Cortex of kidney (tissue), 1 donor: ENCODE measurements at places on chromosomes 6 and 20.

GRCh38 chr6:122653094-122653493 is 42.9 kb downstream of the PKIB start:
- no peak for DNase-seq

- no peak for DNase-seq
These were observed 400.6 kb downstream of the ESR1 start for GRCh38 chr6:152207915-152208714.

DNA sequence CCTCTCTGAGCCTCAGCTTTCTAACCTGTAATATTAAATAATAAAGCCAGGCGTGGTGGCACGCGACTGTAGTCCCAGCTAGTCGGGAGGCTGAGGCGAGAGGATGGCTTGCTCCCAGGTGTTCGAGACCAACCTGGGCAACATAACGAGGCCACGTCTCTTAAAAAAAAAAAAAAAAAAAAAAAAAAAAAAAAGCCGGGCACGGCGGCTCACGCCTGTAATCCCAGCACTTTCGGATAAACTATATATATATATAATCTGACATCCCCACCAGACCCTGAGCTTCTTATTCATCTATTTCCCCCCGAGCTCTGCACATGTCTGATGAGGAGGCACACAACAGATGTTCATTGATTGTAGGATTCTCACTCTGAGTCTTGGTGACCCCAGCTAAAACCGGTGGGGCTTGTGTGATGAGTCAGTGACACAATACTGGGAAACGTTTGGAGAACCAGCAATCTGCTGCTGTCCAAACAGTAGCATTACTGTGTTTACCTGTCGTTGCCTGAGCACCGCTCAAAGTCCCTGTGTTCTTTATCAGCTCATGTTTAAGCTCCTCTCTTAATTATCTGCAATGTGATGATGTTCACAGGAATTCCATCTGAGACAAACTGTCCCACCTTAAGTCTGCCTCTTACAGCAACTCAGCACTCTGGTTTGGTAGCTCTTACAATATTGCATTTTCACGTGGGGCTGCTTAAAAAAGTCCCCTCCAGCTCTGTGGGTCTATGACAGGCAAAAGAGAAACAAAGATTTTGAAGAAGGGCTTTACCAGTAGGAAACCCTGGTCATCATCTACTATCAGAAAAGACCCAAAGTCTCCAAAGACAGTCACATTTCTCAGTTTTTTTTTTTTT is 1.0 kb upstream of the SPATA2 start:
- DNase-seq = no peak

DNA sequence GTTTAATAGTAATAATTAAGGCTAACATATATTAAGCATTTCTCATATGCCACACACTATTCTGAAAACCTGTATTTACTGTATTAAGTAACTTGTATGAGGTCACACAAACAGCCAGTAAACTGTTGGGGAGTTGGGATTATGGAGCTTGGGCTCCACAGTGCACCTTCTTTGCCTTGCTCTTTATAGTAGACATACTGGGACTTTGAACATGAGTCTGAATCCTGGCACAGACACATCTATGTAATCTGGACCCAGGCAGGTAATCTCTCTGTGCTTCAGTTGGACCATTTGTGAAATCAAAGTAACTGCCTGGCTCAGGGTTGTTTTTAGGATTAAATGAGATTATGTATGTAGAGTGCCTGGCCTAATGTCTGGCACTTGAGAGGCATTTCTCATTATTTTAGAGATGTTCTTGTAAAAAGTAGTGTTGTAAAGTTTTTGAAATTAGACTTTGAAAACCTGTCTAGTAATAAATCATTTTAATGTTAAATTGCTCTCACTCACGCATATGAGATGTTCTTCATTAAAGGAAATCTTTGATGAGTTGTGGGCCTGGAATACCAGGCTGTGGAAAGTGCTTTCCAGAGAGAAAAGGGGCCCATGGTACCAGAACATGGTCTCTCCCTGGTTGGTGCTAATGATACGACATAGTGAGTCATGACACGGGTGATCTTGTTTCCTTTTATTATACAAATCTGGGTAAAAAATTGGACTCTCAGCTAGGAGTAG is 34.3 kb downstream of the LRRC1 start:
- no peak for DNase-seq

GRCh38 chr6:143160015-143160414 is 99.3 kb downstream of the AIG1 start:
- no peak for DNase-seq
